ENCODE measurements at places on chromosomes 16 and 17. TPM values are rescaled to one million over a fixed set of nuclear protein-coding genes. Genes with fewer than 3 reads are reported as not detected.

- DNase-seq, result no peak
Observed at GRCh38 chr17:21029515-21029914, 13.3 kb downstream of the USP22 start.

- DNase-seq, result no peak
Observed at GRCh38 chr17:45135978-45136791, 698 bp downstream of the ACBD4 start.

DNA sequence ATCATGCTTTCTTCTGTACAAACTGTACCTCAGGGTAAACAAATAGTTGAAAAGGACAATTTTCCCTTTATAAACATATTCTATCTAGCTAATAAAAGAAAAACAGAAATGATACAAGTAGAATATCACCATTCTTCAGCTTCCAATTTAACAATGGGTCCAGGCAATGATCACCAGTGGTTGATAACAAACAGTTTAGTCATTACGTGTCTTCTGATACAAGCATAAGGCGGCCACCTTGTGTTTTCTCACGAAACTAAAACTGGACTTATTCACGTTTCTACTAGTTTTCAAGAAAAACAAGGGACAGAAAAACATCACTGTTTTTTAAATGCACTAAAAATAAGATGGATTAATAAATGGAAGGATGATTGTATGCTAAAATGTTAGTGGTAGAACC, 58.3 kb downstream of the STH start:
- DNase-seq, result no peak

DNA sequence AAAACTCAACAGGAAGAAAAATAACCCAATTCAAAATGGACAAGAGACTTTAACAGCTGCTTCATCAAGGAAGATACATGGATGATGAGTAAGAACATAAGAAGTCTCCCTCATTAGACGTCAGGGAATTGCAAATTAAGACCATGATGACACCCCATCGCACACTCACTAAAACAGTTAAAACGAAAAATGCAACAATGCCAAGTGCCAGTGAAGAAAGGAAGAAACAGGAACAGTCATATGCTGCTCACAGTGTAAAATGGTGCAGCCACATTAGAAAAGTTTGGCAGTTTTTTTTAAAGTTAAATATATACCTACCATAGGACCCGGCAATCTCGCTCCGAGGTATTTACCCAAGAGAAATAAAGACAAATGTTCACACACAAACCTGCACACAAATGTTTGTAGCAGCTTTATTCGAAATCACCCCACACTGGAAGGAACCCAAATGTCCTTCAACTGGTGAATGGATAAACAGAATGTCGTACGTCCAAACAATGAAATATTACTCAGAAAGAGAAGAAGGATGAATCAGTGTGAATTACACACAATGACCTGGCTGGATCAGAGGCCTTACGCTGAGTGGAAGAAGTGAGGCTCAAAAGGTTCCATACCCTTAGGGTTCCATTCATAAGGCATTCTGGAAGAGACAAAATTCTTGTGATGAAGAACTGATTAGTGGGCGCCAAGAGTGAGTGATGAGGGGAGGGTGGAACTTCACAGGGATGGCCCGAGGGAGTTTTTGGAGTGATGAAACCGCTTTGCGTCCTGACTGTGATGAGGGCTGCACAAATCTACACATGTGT, 110.3 kb downstream of the C16orf95 start:
- DNase-seq, result peak; percentile 64

USP43 gene
- total RNA-seq, result not detected

GID4 gene
- 5.0 TPM for total RNA-seq

ENPP7 gene
- total RNA-seq, result not detected

DNA sequence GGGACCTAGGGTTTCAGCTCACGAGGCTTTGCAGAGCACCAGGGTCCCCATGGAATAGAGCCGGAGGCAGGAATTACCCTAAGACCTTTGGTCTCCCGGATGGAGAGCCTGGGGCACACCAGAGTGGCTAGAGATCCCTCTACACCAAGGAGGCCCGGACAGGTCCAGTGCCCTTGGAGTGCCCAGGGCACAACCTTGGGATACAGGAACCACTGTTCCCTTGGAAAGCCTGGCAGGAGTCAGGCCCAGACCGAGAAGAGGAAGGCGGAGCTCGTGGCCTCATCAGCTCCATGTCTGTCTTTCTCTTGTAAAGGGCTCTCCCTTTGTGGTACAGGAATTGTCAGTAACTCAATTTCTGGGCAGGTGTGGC, 3.8 kb upstream of the DBNDD1 start:
- DNase-seq, result no peak

GRCh38 chr16:47262938-47263337, 119.2 kb upstream of the NETO2 start:
- DNase-seq, result peak; percentile 8

GRCh38 chr17:76079956-76080767, 1.2 kb downstream of the ZACN start:
- no peak for DNase-seq

DNA sequence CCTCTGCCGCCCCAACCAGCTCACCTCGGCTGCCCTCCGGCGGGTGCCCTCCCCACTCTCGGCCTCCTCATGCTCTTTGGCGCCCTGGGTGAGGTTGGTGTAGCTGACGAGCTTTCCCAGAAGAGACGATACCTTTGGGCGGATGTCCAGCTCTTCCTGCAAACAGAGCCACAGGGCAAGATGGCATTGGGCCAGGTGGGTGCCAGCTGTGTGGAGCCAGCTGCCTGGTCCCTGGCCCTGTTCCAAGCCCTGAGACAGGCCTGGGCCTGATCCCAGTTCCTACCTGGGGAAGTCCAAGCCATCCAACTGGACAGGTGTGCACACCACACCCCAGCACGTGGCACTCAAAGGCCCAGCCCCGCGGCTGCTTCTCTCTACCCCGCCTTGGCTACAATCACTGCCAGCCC, 6.9 kb downstream of the SLC12A4 start:
- DNase-seq, result no peak

- DNase-seq, result no peak
Observed at GRCh38 chr17:54372069-54372749, 528.4 kb upstream of the TOM1L1 start.

KRTAP9-4 gene
- total RNA-seq, result not detected

DNA sequence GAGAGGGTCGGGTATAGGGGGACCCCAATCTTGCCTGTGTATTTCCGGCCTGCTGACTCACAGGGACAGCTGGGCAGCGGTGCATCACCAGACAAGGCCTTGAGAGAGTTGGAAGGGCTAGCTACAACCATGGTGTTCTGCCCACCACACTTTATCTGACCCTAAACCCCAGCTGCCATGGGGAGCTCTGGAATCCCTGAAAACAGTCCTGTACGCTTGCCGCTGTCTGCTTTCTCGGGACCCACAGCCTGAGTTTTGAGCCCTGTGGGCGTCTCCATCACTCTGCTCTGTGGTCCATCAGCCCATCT, 100.4 kb upstream of the GSE1 start:
- DNase-seq, result peak; percentile 57
